NCI-H1105 treated with DMSO at 0.1 percent for 48 hours (cell line): ENCODE measurements at places on chromosomes 11 and 22.

DNA sequence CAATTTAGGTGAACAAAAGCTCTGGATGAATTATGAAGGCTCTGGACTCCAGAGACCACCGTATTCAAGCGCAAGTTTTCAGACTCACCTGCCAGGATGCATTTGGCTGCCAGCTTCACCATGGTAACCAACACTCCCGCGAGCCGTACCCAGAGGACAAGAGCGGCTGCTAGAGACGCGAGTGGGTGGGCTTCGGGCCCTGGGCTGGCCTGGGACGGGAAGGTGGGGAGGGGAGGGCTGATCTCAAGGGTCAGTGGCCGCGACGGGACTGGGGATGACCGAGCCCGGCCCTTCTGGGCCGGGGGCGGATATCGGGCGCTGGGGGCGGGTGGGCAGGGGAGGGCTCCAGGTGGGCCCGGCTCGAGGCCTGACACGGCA lies 344 bp downstream of the IFT27 start:
- peak; percentile 63 for DNase-seq

- no peak for DNase-seq
Observed at GRCh38 chr11:76159983-76160661, 46.2 kb downstream of the WNT11 start.

DNA sequence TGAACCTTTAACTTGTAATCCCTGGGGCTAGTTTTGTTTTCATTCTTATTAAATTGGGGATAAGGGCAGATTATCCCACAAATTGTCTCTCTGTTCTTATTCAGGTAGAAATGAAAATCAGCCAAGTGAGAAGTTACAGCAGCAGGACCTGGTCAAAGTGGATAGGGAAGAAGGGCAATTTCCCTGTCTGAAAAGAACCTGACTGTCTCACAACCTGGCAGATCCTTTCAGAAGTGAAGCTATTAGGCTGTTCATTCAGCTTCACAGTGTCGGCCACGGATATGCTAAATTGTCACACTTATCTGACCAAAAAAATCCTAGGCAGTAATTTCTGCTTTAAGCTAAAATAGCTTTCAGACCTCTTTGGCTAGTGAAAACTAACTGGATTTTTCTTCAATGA lies 712.6 kb upstream of the ANO5 start:
- DNase-seq: no peak

DNA sequence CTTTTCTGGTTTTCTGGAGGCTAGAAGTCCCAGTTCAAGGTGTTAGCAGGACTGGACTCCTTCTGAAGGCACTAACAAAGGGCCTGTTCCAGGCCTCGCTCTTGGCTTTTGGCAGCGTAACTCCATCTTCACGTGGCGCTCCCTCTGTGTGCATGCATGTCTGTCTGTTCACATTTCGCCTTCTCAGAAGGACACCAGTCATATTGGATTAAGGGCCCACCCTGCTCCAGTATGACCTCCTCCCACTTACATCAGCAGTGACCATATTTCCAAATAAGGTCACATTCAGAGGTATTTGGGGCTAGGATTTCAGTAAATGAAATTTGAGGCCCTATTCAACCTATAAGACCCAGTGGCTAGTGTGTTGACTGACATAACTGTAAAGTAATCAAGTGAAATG lies 20.0 kb downstream of the APLP2 start:
- DNase-seq: no peak

- no peak for DNase-seq
Observed at GRCh38 chr11:9616042-9616675, 42.7 kb downstream of the WEE1 start.

GRCh38 chr11:65793625-65794400 lies 7.0 kb downstream of the OVOL1 start:
- DNase-seq: peak; percentile 32

DNA sequence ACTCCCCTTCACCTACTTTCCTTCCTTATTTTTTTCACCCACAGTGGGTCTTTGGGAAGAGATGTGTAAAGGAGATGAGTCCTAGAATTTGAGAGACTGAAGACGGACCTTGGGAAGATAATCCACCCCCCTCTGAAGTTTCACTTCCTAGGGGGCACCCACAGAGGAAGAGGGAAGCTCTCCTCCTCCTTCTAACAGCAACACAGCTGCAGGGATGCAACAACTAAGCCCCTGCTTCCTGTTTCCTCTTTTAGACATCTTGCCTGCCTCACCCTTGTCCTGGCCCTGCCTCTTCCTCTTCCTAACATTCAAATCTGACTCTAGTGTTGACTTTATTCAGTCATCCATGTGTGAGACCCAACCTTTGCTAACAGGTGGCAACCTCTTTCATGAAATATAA lies 424.6 kb downstream of the BUD13 start:
- no peak for DNase-seq
